ENCODE measurements at places on chromosomes 4 and X.

- no peak for DNase-seq
These were observed 2.1 kb downstream of the NSD2 start for GRCh38 chr4:1873291-1873690.

GRCh38 chr4:48409203-48409602 is 67.9 kb downstream of the SLAIN2 start:
- no peak for DNase-seq

GRCh38 chr4:148779771-148780170 is 337.6 kb upstream of the NR3C2 start:
- no peak for DNase-seq

DNA sequence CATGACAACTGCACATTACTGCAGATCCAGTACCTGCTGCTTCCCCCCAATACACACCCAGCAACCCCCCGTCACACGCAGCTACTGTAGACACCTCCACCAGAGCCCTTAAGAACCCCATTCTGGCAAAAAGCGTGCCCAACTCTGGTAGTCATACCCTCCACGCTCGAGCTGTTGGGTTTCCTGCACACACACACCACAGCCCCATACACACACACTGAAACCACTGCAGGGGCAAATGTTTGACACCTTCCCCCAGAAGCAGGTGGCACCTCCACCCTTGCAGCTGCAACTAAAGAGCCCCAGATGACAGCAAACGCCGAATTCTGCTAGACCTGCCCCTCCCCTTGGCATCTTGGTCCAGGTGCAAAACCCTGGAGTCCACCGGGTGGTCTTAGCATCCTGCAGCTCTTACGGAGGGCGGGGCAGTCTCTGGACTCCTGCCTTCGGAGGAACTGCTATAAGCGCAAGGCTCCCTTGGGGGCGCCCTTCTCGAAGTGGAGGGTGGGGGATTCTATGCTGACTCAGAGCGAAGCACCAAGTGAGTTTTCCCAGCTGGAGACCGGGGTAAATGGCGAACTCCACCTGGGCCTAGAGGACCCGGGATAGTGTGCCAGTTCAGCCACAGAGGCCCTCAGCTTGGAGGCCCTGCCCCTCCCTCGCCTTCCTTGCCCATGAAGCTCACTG is 1.5 kb downstream of the FRMPD3 start:
- DNase-seq, result peak; percentile 6

DNA sequence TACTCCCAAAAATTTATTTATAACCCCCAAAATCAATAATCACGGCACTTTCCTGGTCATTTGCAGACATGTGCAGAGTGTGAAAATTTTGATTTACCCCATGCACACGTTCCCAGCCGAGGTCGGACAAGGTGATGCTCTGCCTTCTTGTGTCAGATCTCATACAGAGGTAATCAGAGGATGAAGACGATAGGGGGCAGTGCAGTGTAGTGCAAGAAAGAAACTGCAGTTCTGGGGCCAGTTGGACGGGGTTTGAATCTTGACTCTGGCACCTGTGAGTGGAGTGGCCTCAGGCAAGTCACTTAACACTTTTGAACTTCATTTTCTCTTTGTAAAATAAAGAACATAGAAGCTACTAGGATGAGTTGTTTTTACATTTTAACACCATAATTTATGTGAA is 88.4 kb downstream of the FRMPD3 start:
- DNase-seq, result no peak

DNA sequence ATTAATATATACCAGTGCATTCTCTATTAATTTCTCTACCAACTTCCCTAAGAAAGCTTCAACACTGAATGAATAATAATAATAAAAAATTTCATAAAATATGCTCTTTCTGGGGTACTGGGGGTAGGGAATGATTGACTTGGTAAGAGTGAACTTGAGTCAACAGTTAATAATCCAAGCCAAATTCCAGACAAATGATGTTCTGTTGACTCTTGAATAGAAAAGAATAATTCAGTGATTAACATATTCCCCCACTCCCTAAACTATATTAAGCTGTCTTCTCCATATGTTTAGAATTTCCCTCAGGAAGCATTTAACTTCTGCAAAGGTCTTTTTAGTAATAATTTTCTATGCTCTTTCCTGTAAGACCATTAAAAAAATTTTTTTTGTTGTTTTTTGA is 12.3 kb downstream of the PGRMC2 start:
- DNase-seq, result no peak

- no peak for DNase-seq
These were observed 10.5 kb downstream of the NKX3-2 start for GRCh38 chr4:13533670-13534343.

DNA sequence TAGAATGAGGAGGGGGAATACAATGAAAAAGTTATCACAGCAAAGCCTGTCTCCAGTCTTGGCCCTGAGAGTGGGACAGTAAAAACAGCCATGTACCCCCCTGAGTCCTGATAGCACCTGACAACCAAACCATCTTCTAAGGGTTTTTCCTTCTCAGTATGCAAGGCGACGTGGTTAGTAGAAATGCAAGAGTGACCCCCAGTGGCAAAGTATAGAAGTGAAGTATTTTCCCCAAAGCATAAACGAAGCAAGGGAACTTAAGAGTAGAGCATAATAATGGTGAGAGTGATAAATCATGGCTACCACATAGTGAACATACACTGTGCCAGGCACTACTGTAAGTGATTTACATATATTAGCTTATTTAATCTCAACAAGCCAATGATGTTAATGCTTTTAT is 52.8 kb downstream of the FAM47C start:
- DNase-seq, result no peak

DNA sequence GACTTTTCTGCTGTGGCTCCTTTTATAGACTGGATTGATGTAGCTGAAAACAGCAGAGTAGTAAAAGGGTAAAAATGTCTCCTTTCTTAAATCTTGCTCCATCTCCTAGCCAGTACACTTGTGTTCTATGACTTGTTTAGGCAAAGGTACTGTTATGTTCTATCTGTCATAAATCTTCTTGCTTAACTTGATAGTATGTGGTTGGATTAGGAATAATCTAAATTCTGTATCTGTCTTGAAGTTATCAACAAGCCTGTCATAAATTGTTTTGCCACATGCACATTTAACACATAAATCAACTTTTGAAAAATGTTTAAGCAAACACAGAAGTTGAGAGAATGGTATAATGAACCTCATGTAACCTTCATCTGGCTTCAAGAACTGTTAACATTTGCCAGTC is 157.0 kb downstream of the FRAS1 start:
- DNase-seq, result no peak

DNA sequence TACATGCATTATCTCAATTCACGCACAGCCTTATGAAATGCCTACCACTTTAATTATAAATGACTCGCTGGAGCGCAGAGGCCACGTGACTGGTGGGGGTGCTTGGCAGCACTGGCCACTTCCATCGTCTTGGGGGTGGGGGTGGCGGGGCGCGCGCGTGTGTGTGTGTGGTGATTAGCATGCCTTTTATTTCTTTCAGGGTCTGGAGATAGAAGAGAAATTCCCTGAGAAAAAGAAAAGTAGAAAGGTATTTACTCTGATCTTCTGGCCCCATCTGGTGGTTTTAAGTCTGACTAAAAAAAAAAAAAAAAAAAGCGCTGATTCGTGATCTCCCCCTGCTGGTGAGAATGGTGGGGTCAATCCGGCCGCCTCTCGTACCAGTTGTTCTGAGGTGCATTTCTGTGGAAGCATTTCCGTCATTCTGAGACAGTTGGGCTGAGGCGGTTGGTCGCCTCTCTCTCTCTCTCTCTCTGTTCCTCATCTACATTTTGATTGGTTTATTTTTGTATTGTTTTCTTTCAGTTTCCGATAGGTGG is at the start of gene CCNB3:
Gene CCNB3 (plus strand): TSS at position 402 of the 536 bp plus-strand sequence. CDS start 80,399 bp downstream, outside the sequence.
- DNase-seq, result peak; percentile 44

DNA sequence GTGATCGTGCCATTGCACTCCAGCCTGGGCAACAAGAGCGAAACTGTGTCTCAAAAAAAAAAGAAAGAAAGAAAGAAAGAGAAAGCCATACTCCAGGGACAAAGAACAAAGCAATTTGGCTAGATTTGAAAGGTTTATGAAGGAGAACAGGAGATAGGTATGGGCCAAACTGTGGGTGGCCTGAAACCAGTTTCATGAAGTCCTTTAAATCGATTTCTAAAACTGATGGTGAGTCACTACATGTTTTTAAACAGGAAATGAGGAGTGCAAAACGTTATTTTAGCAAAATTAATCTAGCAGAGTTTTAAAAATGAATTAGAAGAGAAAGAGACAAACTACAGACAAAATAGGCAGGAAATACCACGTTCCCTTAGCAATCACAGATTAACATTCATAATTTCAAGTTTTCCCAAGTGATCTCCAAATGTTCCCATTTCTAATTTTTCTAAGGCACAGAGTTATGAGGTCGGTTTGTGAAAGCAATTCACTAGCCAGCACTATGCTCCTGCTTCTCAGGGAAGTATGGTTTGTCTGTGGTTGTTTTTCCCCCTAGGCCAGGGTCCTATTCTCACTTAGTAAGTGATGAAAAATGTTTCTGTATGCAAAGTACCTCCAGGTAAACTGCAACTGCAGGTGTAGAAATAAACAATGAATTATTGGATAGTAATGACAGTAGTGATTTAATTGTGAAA is 190.6 kb downstream of the PPP3CA start:
- DNase-seq, result no peak

- DNase-seq, result no peak
These were observed 9.5 kb downstream of the PRMT9 start for GRCh38 chr4:147674496-147674895.

- DNase-seq, result no peak
These were observed 69.6 kb upstream of the PCDH18 start for GRCh38 chr4:137601934-137602333.

All from hippocampal formation (tissue), 2 donors.